ENCODE measurements at places on chromosomes 12 and 14.
A peak's percentile ranks its signal among the peaks of the same experiment; 100 is the strongest.

GRCh38 chr12:72872238-72872887 lies 600.2 kb downstream of the TRHDE start:
- peak; percentile 11 for DNase-seq

GRCh38 chr12:26621932-26622331 lies 211.1 kb downstream of the ITPR2 start:
- DNase-seq = no peak

GRCh38 chr12:120536064-120536791 lies 2.1 kb downstream of the RNF10 start:
- no peak for DNase-seq

- DNase-seq = no peak
These were observed 1469.3 kb downstream of the AACS start for GRCh38 chr12:126534495-126534894.

DNA sequence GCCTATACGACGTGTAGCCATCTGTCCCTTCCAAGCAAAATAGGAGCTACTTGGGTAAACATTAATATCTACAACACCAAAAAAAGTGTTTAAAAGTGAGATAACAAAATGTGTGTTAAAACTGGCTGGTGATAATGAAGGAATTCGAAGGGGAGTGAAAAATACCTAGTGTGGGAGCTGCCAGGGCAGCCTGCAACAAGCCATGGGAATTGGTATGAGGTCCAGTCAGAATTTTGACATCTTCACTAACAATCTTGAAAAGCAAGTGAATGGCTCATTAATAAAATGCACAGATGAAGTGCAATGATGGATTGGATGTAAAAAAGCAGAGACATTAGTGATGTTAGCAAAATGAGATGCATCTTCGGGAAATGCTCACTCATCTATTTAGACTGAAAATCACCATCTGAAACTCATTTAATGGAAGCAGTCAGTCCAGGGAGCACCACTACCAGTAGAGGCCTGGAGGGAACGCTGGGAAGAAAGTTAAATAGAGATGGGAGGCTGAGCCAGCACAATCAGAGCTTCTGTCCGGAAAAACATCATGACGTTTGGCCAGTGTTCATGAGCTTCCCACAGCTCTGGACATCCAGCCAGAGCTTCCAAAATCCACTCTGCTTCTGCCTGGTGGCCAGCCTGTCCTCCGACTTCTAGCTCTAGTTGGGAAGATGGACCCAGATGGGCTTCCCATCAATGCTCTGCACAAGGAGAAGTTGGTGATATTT lies 405.0 kb upstream of the TMTC1 start:
- no peak for DNase-seq
